ENCODE measurements at places on chromosomes 6 and 20.

- DNase-seq, result peak; percentile 34
Measured at GRCh38 chr6:16184129-16184528, 54.3 kb upstream of the GMPR start.

- DNase-seq, result no peak
Measured at GRCh38 chr20:2349801-2350200, 30.9 kb upstream of the TGM6 start.

DNA sequence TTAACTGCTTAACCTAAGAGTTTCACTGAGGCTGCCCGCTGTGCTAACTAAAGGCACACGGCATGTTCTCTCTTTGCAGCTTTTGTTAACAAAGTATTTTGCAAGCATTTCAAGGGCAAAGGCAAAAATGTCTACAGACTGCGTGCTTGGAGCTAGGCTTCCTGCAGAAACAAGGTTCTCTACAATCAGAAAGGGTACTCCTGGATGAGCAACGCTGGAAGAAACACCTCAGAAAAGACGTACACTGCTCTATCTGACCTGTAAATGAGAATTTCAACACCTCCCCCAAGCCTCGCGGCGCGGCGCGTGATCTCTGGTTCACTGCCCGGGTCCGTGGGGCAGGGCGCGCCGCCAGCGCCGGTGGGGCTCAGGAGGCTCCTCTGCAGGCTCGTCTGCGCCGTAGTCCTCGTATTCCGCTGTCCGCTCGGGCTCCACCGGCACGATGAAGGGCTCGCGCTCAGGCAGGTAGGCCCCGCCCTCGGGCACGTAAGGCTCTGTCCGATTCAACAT lies 120.9 kb downstream of the COL12A1 start:
- no peak for DNase-seq

DNA sequence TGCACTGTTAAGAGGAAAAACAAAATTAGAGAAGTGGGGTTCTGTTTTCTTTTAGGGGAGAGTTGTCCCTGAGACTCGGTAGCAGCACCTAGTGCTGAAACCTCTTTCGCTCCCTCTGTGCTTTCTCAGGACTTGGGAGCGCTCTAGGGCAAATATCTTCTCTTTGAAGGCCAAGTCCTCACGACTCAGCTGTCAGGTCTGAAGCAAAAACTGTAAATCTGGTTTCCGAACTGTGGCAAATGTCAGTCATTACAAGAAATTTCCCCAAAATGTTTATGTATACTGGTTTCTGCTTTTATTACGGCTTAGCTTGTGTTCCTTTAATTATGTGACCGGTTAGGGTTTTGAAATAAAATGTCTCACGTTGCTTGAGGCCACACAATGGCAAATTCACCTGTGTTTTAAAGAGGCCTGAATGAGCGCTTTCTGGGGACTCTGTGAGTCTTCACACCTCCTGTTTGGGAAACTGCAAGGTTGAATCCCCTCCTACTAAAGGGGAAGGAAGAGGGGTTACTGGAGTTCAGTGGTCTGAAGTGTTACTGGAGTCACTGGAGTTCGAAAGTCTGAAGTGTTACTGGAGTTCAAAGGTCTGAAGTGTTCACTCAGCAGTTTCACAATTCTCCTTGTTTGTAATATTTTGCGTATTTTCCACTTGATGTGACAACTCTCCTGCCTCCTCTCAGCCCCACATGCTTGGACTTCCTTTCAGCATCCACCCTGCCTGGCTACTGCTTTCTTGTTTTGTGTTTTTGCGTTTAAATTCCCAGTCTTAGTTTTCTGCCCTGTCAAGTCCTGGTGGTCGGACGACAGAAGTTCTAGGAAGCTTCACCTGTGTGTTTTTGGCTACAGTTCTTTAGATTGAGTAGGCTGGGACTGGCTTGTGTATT lies 1.6 kb downstream of the SMPDL3A start:
- DNase-seq, result peak; percentile 0

DNA sequence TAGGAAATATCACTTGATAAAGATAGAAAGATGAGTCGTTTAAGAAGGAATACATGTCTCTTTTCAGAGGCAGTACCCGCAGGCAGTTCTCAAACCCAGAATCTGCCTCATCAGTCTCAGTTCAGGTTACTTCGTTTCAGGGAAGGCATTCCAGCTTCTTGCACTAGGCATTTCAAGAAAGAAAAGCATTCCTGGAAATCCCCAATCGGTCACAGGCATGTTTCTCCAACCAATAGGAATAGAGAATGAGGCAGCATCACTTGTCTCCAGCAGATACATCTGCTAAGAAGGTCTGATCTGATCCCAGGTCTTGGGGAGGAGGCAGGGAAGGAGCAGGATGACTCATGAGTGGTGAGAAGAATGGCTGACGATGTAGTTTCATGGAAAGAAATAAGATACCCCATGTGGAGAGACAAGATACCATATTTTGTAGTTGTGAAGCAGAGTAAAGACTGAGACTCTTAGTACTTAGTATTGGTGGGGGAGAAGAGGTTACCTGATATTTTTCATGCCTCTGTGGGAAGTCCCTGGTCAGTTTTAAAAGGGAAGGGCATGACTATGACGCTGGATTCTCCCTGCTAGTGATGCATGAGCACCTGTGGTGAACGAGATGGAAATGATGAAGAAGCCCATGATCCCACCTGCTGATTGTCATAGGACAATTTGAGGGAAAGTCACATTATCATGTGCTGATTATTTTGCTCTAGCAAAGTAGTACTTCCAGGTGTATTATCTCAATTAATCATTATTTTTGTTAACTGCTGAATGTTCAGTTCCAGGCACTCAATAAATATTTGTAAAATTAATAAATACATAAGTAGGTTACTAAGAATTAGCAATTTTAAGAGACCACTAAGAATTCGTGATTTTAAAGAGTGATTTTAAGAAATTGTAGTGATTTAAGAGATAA lies 20.3 kb upstream of the HLA-DRB1 start:
- peak; percentile 72 for DNase-seq

- no peak for DNase-seq
Measured at GRCh38 chr6:147132889-147133288, 71.3 kb upstream of the STXBP5 start.

DNA sequence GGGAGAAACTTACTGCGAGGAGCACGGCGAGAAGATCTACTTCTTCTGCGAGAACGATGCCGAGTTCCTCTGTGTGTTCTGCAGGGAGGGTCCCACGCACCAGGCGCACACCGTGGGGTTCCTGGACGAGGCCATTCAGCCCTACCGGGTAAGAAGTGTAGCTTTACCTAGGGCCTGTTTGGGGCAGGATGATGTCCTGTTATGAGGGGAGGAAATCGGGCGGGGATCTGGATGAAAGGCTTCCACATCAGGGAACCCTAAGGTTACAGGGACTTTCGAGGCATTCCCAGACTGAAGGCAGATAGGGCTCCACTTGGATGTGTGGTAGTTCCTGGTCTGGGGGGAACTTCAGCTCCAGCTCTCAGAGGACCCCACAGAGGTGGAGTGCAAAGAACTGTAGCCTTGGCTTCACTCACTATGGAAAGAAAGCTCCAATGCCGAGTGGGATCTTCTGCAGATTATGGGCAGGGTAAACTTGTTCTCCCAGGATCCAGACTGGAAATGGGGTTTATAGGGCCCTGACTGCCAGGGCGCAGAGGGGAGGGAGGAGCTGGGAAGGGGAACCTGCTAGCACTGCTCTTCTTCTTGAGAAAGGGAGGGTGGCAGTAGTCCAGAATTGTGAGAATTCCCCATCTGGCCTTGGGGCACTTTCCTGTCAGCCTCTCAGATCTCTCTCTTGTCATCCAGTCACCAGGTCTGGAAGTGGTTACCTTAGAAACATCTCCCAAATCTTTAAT lies 740 bp downstream of the TRIM15 start:
- DNase-seq, result no peak

DNA sequence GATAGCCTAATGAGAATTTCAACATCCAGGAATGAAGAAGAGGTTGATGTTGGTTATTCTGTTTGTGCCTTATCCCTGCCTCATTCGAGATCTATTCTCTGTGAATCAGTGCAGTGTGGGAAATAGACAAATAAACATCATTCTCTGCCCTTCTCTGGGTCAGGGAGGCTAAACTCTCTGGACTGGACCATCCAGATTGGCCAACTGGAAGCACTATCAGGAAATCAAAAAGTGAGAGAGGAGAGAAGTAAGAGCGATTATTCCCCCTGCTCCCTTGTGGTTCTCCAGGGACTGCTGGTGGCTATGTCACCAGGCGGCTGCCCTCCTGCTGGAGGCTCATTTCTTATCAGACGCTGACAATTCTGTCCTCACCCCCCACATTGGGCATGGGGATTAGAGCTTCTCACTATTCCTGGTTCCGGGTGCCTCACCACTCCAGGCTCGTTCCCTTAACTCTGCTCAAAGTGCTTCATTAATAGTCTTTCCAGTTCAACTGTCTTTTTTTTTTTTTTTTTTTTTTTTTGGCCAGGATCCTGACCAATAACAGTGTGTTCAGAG lies 201.7 kb upstream of the RREB1 start:
- no peak for DNase-seq

DNA sequence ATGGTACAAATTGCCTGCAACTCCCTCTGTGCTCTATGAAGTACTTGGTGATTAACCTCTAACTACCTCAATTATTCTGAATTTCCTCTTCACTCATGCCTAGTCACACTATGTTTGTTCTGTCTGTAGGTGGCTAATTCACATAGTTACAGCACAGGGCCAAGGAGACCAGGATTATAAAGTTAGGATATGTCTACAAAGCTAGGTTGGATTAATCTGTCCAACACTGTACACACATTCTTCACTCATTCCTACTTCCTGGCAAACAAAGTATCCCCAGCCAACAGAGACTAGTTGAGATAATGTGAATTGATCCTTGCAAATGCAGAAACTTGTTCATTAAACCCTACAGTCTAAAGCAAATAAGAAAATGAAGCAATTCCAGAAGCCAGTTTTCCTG lies 269.8 kb downstream of the HACE1 start:
- DNase-seq, result no peak

DNA sequence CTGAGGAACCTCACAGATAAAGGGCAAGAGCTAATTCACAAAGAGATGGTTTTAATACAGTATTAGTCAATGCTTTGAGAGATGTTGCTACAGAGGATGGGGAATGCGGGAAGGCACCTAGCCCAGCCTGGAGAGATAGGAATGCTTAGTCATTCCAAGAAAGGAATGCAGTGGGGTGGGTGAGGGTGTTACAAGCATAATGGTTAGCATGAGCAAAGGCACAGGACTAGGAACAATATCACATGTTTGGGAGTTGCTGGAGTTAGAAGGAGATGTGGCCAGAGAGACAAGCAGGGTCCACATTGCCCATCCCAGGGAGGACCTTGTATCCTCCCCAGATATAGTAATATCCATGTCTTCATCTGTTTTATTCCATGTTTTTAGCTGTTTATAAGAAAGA lies 107.0 kb upstream of the OGFRL1 start:
- no peak for DNase-seq

- DNase-seq, result peak; percentile 14
Measured at GRCh38 chr20:43983359-43983758, 68.7 kb downstream of the TOX2 start.

GRCh38 chr6:134721060-134721405 lies 228.9 kb downstream of the ALDH8A1 start:
- DNase-seq, result no peak

GRCh38 chr20:33569802-33570391 lies 80.0 kb downstream of the CBFA2T2 start:
- no peak for DNase-seq

- no peak for DNase-seq
Measured at GRCh38 chr20:39670988-39671387, 708.8 kb downstream of the DHX35 start.

DNA sequence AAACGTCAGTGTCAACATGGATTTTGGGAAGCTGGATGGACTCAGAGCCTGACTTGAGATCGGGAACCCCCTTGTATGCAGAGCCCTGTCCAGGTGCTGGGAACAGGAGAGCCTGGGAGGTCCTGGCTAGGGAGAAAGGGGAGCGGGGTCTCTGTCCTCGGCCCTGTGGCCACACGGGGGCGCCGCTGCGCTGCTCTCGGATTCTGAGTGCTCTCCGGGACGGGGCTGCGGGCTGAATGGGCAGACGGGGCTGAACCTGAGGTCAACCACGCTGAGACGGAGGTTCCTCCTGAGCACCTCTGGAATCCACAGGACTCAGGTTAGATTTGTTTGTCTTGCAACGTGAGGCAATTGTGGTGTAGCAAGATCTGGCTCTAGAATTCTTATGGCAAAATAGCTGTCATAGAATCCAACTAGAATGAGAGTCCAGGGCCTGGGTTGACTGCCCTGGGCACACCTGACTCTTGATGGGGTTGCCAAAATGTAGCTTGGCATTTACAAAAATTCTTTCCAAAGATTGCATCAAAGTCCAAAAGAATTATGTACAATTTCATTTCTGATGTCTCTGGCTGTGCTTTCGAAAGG lies 20.6 kb upstream of the HLA-F start:
- DNase-seq, result peak; percentile 65

- no peak for DNase-seq
Measured at GRCh38 chr6:106107043-106107613, 21.0 kb downstream of the PRDM1 start.

- peak; percentile 52 for DNase-seq
Measured at GRCh38 chr6:147322299-147323162, 118.3 kb downstream of the STXBP5 start.

Measured in CD4-positive, alpha-beta T cell treated with Interleukin-4 for 4 hours (primary cell).